ENCODE measurements at places on chromosomes 2 and 18.

DNA sequence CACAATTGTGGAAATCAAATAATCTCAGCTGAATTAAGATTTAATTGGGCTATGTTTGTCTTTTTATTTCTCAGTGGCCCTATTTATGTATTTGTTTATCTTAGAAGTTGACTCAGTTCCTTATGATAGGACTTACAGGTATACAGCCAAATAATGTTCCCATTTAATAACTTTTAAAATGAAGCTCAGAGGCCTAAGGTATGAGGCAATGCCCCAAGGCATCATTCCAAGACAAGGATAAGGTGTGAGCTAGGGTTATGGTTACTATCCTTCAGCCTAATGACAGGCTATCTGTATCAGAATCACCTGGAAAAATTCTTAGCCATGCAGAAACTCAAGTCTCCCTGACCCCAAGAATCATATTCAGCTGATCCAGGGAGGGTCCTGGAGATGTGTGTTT, 7.4 kb upstream of the NRBP1 start:
- no peak for DNase-seq

DNA sequence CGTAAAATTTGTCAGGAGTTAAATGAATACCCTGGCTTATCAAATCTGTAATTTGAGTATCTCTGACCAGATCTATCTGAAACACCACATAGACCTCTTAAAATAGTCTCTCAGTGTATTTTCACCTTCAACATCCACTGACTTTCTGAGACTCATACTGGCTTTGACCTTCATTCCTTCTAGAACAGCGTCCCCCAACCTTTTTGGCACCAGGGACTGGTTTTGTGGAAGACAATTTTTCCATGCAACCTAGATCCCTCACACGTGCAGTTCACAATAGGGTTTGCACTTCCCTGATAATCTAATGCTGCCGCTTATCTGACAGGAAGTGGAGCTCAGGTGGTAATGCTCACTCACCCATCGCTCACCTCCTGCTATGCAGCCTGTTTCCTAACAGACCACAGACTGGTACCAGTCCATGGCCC, 3.2 kb downstream of the NBAS start:
- DNase-seq: no peak

DNA sequence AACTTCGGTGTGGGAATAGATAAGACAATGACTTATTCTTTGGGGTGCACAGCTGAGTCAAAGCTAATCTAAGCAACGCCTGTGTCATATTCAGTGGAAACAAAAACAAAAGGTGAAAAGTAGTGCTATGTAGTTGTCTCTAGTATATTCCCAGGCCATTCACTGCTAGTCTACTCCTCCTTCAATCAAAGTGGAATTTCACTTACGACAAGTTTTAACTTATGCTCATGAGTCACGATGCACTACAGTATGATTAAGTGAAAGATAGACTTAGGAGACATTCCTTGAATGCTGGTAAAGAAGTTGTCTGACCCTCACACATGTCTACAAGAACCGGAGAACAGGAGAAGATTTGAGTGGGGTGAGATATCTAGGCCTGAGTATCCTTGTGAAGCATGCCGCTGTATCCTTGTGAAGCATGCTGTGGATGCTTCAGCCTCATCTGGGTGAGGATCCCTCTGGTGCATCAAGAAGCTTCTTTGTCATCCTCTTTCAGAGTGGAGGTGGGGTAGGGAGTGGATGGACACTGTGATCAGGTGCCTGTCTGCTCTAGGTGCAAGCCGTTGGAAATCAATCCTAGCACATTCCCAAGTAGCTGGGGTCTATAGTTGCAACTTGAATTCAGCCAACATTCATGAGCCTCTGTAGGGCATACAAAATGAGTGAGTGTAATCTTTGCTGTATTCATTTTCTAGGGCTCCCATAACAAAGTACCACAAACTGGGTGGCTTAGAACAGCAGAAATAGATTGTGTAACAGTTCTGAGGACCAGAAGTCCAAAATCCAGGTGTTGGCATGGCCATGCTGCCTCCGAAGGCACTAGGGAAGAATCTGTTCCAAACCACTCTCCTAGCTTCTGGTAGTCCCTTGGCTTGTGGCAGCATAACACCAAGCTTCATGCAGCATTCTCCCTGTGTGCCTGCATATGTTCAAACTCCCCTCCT, 173.5 kb upstream of the FN1 start:
- no peak for DNase-seq

- DNase-seq: no peak
Observed at GRCh38 chr2:231344851-231345250, 50.7 kb upstream of the B3GNT7 start.

GRCh38 chr18:40673150-40673549, 1281.9 kb upstream of the PIK3C3 start:
- DNase-seq: no peak

DNA sequence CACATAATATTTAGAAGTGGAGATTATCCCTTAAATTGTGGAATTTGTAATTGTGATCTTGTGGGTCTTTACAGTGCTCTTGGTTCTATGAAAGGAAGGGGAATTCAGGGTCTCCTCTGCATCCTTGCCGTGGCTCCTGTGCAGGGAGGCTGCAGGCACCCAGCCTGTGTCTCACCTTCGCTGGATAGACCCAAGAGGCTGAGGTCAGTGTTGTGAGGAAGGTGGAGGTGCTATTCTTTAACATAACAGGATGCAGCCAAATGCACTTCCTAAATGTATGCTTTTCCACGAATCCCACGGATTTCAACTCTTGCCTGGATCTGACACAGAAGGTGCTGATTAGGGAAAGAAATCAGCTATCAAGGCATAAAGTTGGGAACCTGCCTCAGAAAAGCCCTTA, 69.5 kb downstream of the TMEM18 start:
- DNase-seq: no peak

GRCh38 chr2:219638948-219639755, 11.7 kb downstream of the SLC4A3 start:
- no peak for DNase-seq

DNA sequence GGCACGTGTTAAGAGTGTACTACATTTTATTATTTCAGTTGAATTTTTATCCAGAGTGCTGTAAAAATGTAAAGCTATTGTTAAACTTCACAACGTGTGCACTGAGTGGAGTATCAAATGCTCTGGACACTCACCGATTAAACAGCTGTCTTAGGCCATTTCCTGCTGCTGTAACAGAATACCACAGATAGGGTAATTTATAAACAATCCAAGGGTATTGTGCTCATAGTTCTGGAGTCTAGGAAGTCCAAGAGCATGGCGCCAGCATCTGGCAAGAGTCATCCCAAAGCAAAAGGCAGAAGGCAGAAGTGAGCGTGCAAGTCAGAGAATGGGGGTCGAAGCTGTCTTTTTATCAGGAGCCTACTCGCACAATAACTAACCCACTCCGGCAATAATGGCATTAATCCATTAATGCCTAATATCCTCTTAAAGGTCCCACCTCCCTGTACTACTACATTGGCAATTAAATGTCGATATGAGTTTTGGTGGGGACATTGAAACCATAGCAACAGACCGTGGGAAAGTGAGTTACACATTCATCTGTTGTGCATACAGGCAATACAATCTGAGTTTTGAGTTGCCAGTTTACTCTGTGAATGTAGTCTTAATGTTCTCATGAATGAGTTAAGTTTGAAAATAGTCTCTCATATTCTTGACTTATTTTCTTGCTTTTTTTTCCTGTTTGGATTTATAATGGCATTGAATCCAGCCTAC, 64.8 kb downstream of the ARMC9 start:
- no peak for DNase-seq

GRCh38 chr2:144524118-144525009, 4.4 kb upstream of the ZEB2 start:
- no peak for DNase-seq
